ENCODE measurements at places on chromosomes 2 and 18. TPM values are rescaled to one million over a fixed set of nuclear protein-coding genes. Genes with fewer than 3 reads are reported as not detected.

RALB gene
- total RNA-seq, result 40.4 TPM

FBXO48 gene
- 2.0 TPM for total RNA-seq

KATNAL2 gene
- total RNA-seq, result 1.9 TPM

PID1 gene
- 0.79 TPM for total RNA-seq

LAMA1 gene
- 59.3 TPM for total RNA-seq

TCF7L1 gene
- total RNA-seq, result 27.4 TPM

PLGLB2 gene
- total RNA-seq, result 3.4 TPM

SLC9A2 gene
- 6.3 TPM for total RNA-seq

DSG1 gene
- total RNA-seq, result 40.8 TPM

SERPINB12 gene
- 15.5 TPM for total RNA-seq

DSC2 gene
- total RNA-seq, result 352 TPM

CHRNG gene
- 0.87 TPM for total RNA-seq

ADGRF3 gene
- total RNA-seq, result 1.2 TPM

C18orf54 gene
- 18.4 TPM for total RNA-seq

CAPG gene
- 61.1 TPM for total RNA-seq

ITM2C gene
- total RNA-seq, result 211 TPM

CYTIP gene
- total RNA-seq, result 0.51 TPM

WDR12 gene
- 74.0 TPM for total RNA-seq

GAL3ST2 gene
- total RNA-seq, result 0.19 TPM

LRP2 gene
- 12.7 TPM for total RNA-seq

DUSP19 gene
- total RNA-seq, result 6.2 TPM

PROM2 gene
- 31.5 TPM for total RNA-seq

IGFBP2 gene
- 121 TPM for total RNA-seq

SKOR2 gene
- 0.81 TPM for total RNA-seq

FAP gene
- 27.3 TPM for total RNA-seq

ATRAID gene
- 97.4 TPM for total RNA-seq

SANBR gene
- 12.6 TPM for total RNA-seq

DYNAP gene
- total RNA-seq, result not detected

SP140 gene
- 0.97 TPM for total RNA-seq

PECR gene
- total RNA-seq, result 19.0 TPM

CYP26B1 gene
- total RNA-seq, result 5.4 TPM

TMEM198 gene
- 7.8 TPM for total RNA-seq

PDE11A gene
- 2.0 TPM for total RNA-seq

ANKRD36 gene
- 33.3 TPM for total RNA-seq

TCF23 gene
- not detected for total RNA-seq

KCNJ3 gene
- total RNA-seq, result 6.0 TPM

TEX44 gene
- not detected for total RNA-seq

OSR1 gene
- 55.7 TPM for total RNA-seq

FMNL2 gene
- total RNA-seq, result 62.1 TPM

TXNDC2 gene
- total RNA-seq, result not detected

FOXD4L1 gene
- total RNA-seq, result not detected

RAB27B gene
- 9.4 TPM for total RNA-seq

SOWAHC gene
- total RNA-seq, result 15.5 TPM

VWA3B gene
- 4.1 TPM for total RNA-seq

TACR1 gene
- 1.5 TPM for total RNA-seq

FBLN7 gene
- total RNA-seq, result 4.2 TPM

TRABD2A gene
- total RNA-seq, result 3.3 TPM

REG1B gene
- not detected for total RNA-seq

ZNF512 gene
- total RNA-seq, result 64.7 TPM

BOLL gene
- not detected for total RNA-seq

Measured in type B pancreatic cell (in vitro differentiated cells).